ENCODE measurements at places on chromosomes 7 and 10.

- no peak for DNase-seq
Observed at GRCh38 chr7:96995406-96996110, 9.8 kb upstream of the DLX6 start.

GRCh38 chr7:2251841-2252771, 10.1 kb downstream of the NUDT1 start:
- no peak for DNase-seq

- peak; percentile 1 for DNase-seq
Observed at GRCh38 chr10:66180581-66181318, 745.1 kb upstream of the LRRTM3 start.

GRCh38 chr10:13823096-13823708, 236.4 kb downstream of the PRPF18 start:
- DNase-seq: no peak

DNA sequence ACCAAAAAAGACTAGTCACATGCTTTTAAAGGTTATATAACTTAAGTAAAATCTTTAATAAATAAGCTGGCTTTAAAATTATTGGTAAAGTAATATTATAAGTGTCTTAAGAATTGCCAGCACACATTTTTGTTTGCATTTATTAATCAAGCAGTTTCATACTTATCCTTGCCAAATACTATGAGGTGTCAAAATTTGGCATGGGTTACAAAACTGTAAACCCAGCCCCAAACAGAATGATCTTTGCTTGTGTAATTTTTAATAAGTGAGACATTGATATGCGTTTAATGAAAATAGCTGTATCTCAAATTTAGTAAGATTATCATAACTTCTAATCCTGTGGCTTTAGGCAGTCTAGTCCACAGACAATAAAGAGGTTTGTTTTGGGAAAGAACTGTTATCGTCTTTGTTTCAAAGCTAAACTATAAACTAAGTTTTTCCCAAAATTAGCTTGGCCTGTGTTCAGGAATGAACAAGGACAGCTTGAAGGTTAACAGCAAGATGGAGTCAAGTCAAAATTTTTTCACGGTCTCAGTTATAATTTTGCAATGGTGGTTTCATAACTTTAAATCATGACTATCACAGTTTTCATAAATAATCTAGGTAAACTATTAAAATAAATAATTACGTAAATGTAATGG, 72.8 kb downstream of the ST8SIA6 start:
- DNase-seq: no peak

GRCh38 chr7:142615508-142615907, 133.8 kb upstream of the PRSS1 start:
- no peak for DNase-seq

GRCh38 chr10:35398908-35399307, 62.6 kb downstream of the CCNY start:
- DNase-seq: no peak

GRCh38 chr10:7818295-7819120, at the start of gene TAF3:
TAF3 (plus strand) TSS chr10:7818505; CDS start chr10:7818710, 205 bp downstream.
- DNase-seq: peak; percentile 91

DNA sequence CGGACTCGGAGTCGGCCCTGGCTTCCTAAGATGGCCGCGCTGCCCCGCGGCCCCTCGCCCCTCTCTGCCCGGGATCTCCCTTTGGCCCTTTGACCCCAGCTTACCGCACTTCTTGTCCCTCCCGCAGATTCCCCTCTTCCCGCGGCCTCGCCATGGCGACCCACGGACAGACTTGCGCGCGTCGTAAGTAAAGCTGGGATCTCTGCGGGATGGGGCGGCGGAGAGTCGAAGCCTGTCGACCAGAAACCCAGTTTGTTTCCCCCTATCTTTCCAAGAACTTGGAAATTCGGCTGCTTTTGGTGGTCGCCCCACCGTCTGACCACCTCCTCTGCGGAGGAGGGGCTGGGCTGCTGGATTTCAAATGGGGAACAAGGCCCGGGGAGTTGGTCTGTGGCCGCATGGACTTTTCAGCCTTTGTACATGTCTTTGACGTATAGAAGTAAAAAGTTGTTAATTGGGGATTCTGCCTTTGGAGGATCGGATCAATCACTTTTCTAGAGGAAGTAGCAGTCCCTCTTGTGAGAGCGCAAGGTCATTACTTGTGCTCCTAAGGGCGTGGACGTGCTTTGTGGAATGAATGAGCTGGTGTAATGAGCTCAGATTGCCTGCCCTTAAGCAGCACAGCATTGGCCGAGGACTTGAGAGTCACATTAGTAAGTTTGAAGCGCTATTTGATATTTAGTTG, 553 bp downstream of the VDAC2 start:
- no peak for DNase-seq

Measured in GM06990 (cell line).